ENCODE measurements at places on chromosomes 2 and 18.

DNA sequence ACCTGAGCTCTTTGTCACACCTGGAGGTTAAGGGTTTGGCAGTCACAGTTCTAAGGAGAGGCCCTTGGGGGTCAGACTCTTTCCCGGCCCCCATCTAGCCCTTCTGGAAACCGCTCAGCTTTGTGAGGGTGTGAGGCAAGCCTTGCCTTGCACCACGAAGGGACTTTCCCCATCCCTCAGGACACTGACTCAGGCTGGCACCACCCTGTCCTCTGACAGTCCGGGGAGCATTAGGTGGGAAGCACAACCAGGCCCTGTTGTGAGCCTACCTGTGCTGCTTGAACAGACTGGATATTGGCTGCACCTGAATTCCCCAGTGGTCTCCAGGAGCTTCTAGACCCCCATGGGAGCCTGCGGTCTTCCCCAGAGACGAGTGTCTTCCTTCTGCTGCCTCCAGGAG lies 47.0 kb upstream of the GBX2 start:
- DNase-seq = no peak

DNA sequence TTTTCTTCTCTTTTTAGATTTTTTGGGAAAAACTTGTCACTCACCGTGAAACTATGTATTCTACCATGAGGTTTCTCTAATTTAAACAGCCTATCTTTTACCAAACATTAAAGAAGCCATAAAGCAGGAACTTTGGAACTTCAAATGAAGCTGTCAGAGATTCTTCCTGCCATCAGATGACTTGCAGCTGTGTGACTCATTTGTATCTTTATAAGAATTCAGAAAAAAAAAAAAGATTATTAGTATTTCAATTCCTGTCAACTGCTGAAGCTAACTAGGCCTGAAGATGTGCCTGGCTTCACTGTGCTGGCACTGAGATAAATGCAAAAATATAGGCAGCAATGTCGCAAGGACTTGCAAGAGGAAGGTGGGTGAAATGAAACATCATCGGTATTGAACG lies 1399.1 kb upstream of the PIK3C3 start:
- DNase-seq = no peak

- DNase-seq = peak; percentile 52
Measured at GRCh38 chr18:25349131-25349925, 2.6 kb downstream of the ZNF521 start.

DNA sequence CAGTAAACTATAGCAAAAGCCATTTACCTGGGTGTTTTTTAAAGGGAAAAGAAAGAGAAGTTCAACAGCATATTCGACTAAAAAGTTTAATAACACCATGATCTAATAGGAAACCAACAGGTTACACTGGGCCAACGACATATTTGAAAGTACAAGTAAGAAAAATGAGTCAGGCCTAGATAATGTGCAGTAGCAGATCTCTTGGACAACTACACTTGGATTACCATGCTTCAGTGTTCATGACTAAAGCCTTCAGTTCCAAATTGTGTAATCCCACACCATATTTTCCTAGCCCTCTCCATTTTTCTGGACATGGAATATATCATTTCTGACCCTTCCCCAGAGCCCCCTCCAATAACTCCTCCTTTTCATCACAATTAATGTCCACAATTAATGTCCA lies 39.1 kb upstream of the FIGN start:
- DNase-seq = no peak

- DNase-seq = no peak
Measured at GRCh38 chr18:60024857-60025256, 125.1 kb downstream of the PMAIP1 start.

DNA sequence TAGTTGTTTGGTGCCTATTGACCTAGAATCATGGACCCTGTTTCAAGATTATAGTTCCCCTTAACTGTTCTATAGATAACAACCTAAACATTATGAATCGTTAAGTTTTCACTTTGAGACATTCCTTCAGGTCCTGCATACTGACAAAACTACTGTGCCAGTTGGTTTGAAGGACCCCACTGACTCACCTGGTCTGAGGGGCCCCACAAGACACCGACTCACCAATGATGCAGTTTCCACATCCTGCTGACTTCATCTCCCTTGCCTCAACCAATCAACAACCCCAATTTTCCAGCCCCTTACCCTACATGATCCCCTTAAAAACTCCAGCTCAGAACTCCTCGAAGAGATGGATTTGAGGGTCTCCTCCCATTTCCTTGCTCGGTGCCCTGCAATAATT lies 89.6 kb upstream of the CCDC141 start:
- DNase-seq = no peak

GRCh38 chr18:70288171-70288850 lies 534 bp upstream of the SOCS6 start:
- peak; percentile 19 for DNase-seq

GRCh38 chr2:218017211-218018053 lies 14.6 kb upstream of the TNS1 start:
- DNase-seq = no peak

GRCh38 chr2:181307203-181307991 lies 149.8 kb upstream of the ITGA4 start:
- DNase-seq = no peak

DNA sequence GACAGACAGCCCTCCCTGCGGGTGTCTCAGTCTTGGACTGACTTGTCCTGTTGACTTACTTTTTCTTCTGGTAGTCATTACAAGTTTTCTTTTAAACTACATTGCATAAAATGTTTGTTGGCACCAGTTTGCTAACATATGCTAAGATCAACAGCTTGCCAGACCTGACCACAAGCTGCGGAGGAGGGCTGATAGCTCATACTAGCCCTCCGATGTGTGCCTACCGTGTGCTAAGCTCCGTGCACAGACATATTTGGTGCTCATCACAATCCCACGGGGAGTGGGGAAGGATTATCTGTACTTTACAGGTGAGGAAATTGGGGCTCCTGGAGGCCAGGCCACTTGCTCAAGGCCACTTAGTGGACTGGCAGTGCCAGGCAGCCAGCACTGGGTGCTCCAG lies 72.8 kb upstream of the YPEL5 start:
- no peak for DNase-seq

- no peak for DNase-seq
Measured at GRCh38 chr2:41199334-41199733, 747.4 kb upstream of the SLC8A1 start.

DNA sequence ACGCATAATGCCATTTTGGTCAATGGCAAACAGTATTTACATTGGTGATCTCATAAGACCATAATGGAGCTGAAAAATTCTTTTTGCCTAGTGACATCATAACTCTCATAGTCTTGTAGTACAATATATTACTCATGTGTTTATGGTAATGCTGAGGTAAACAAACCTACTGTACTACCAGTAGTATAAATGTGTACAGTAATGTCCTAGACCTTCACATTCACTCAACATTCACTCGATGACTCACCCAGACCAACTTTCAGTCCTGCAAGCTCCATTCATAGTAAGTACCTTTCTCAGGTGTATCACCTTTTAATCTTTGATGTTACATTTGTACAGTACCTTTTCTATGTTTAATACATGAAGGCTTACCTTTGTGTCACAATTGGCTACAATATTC lies 558.2 kb upstream of the PIK3C3 start:
- no peak for DNase-seq

DNA sequence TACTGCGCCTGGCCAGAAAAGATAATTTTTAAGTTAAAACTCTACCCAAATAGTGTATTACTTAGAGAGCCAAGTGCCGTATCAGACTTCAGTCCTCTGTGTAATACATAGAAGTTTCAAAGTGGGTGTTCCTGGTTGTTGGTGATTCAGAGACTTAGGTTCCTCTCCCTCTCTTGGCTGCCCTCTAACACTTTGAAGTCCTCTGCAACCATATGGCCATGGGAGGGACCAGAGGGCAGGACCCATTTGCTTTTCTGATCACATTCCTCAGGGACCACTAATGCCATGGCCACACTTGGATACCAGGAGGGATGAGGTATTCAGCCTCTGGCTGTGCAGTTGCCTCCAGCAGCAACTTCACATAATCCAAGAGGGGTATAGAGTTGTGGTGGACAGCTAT lies 131.5 kb downstream of the CAPN13 start:
- DNase-seq = no peak

GRCh38 chr2:154370873-154371272 lies 327.6 kb upstream of the KCNJ3 start:
- no peak for DNase-seq

DNA sequence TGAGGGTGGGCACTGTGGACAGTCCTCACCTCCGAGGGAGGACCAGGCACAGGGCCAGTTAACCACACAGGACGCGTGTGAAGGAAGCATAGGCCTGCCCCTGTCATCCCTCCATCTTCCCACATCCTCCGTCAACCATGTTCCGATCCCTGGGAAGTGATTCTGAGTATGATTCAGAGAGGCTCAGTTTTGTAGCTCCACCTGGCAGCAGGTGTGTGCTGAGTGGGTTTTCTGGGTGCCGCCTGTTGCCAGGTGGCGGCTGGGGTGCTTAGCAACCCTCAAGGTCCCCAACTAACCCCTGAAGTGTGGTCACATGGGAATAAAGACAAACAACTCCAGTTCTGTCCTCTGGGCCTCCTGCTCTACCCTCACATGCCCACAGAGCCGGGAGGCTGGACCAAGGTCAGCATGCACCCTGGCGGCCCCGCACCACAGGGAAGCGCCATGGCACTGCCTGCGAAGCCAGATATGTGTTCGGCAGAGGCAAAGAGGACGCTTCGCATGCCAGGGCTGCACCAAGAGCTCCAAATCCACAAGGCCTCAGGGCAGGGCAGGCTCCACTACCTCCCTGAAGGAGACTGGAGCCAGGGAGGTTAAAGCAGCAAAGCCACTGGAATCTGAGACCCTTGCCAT lies 60.0 kb downstream of the ADCY3 start:
- no peak for DNase-seq

- no peak for DNase-seq
Measured at GRCh38 chr18:12840382-12840781, 43.7 kb downstream of the PTPN2 start.

DNA sequence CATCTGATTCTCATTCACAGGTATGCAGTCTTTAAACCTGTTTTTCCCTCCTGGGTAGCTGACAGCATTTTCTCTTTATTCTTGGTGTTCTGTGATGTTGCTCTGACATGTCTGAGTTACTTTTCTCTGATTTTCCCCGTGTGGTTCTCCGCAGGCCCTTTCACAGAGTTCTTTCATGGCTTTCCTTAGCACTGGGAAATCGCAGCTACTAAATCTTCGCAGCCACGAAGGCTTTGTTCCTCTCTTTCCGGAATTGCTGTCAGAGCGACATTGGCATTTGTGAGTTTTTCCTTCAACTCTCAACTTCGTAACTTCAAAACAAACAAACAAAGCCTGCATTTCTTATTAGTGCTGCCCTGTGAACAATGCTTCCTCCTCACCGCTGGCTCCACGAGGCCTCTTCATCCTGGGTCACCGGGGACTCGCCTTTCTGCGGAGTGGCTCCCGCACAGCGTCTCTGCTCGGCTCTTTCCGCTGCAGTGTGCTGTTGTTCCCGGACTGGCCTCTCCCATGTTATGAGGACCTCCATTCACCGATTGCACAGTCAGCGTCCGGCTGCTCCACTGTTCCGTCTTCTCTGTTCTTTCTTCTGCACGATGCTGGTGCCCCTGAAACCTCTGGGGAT lies 16.1 kb downstream of the COLEC11 start:
- DNase-seq = no peak

GRCh38 chr2:240628808-240629618 lies 3.7 kb downstream of the GPR35 start:
- DNase-seq = no peak

GRCh38 chr2:138244501-138244925 lies 257.1 kb upstream of the SPOPL start:
- DNase-seq = no peak

DNA sequence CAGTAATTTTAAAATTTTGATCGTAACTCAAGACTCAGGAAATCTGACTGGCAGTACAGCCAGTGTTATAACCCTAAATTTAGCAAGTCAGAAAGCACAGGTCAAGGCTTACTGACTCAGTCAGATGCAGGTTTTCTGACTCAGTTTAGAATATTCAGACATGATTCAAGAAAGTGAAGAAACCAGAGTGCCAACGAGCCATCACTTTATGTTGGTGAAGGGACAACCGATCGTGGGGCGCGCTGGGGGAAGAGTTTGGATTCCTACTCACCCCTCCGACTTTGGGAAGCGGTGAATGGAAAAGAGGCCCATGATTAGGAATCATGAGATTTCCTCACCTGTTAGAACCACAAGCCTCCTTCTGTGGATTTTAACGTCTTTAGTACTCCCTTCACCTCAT lies 998 bp downstream of the RNF149 start:
- no peak for DNase-seq

- DNase-seq = no peak
Measured at GRCh38 chr2:88087763-88088162, 20.1 kb downstream of the SMYD1 start.

DNA sequence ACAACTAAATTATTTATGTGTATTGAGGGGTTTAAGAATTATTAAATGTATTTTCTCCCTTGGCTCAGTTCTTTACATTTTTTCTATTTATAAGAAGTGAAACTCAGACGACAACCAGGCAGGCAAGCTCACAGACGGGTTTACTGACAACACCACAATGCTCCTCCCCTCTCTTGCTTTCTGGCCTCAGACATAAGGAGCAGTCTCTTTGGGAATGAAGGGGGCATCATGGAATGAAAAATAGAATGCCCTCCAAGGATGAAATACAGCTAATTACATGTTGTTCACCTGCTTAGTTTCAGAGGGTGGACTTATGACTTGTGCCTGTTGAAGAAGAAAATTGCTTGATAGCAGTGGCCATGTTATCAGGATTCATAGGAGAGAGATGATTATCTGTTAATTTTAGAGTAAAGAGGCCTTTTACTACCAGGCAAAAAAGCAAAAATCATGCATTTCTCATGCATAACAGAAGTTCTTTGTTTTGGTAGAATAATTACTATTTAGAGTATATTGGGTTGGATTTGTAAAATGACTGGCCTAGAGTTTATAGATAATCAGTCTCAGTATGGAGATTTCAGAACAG lies 172.1 kb upstream of the LRRTM1 start:
- DNase-seq = no peak

DNA sequence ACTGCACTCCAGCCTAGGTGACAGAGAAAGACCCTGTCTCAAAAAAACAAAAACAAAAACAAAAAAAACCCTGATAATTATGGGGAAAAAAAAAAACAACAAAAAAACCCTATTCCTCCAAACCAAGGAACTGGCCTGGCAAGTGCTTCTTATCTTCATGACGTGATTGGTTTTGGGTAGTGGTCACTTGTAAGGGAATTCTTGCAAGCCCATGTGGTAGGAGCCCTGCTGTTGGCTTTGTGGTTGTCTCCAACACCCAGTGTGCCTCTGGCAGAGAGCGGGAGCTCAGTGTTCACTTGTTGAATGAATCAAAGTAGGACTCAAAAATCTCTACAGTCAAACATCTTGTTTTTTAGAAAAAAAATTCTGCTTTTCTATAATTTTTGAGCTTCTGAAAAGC lies 6.0 kb downstream of the GALM start:
- no peak for DNase-seq

Data from hematopoietic multipotent progenitor cell (in vitro differentiated cells).